Glomerular endothelial cell (primary cell): ENCODE measurements at places on chromosomes 1 and 21.

DNA sequence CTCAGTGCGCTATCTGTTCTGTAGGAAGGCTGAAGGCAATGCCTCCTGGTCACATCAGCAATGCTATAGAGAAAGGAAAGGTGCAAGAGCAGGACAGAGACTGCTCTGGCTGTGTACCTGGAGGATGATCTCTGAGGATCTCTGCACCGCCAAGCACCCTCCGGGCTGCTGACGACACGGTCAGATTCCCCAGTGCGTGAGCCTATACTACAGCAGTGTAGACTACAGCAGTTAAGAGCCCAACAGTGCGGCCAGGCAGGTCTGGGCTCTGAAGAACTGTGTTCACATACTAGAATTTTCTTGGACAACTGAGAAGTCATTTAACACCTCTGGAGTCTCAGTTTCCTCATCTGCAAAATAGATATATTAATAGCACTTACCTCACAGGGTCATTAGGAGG is 39.9 kb downstream of the ITPKB start:
- DNase-seq = no peak

DNA sequence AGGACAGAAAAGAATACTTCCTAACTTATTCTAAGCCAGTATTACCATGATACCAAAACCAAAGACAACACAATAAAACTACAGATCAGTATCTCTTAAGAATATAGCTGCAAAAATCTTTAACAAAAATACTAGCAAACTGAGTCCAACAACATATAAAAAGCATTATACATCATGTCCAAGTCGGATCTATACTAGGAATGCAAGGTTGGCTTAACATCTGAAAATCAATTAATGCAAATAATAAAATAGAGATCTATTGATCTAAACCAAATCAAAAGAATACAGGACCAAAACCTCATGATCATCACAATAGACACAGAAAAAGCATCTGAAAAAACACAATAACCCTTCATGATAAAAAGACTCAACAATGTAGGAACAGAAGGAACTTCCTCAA is 18.9 kb downstream of the TAF1A start:
- DNase-seq = no peak

DNA sequence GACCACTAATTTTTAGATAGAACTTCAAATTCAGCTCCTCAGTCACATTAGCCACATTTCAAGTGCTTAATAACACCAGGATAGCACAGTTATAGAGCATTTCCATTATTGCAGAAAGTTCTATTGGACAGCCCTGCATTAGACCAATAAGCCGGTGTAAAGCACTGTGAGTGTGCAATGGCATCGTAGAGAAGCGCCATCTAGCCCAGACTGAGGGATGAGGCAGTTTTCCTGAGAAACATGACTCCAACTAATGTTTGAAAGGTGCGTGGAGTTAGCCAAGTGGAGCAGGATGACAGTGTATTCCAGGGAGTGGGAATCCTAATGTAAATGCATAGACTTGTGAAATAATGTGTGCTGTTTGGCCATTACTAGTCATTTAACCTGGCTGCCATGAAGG is 7.7 kb downstream of the RPE65 start:
- no peak for DNase-seq

DNA sequence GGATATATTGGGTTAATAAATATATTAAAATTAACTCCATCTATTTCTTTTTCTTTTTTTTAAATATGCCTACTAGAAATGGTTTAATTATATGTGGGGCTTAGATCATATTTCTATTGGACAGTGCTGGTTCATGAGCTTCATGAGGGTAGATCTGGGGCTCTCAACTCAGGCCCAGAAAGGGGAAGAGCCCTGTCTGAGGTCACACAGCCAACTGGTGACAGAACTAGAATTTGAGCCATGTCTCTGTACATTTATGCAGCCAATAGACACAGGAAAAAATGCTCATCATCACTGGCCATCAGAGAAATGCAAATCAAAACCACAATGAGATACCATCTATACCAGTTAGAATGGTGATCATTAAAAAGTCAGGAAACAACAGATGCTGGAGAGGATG is 5.1 kb upstream of the EPHB2 start:
- no peak for DNase-seq

GRCh38 chr1:37667023-37667671 is 25.2 kb upstream of the CDCA8 start:
- DNase-seq = no peak

GRCh38 chr1:31621847-31622730 is 4.6 kb downstream of the HCRTR1 start:
- no peak for DNase-seq

GRCh38 chr1:84833194-84833593 is 59.8 kb downstream of the LPAR3 start:
- DNase-seq = no peak

DNA sequence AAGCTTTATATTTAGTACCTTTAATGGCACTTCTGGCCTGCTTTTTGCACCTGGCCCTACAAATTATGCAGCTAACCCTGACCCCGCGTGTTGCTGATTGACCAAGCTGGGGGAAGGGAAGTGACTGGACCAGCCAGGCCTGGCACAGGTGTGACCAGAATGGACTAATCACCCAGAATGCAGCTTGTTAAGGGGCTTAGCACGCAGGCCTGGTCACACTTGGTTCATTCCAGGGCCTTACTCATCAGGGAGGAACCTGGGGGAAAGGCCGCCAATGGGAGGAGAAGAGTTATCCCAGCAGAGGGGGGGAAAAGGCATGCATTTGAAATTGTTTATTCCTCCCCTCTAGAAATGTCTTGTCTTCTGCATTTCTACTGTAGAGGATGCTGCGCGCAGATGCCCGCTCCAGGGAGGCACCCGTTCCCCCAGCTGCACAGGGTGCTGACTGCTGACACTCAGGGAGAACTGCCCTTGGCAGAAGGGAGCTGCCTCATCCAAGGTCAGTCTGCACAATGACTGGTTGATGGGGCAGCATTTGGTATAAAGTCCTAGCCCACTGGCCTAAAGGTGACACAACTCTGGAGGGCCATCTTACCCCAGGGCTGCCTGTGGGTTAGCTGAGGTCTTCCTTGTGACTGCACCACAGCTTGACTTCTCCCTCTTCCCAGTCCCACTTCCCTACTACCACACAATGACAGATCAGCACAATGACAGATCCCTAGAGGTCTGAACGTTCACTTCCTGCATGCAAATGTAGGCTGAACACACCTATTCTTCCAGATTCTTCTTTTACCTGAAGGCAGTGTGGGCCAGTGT is 29.0 kb downstream of the DHCR24 start:
- no peak for DNase-seq

DNA sequence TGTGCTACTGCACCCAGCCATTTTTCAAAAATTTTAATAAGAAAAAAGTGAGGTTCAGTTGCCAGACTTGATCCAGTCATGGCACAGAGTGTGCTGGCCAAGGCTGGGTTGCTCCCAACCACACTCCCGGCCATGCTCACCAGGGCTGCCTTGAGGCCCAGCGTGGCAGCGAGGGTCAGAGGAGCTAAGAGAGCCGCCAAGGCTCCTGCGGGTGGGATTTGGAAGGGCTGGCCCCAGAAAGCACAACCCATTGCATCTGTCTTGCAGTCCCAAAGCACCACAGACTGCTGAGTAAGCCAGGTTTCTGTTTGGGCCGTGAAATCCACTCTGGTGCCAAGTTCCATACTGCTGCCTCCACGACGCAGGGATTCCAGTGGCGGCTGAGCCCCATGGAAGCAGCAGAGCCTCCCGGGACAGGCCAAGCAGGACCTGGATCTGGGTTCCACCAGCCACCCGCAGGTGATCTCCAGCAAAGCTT is 22.6 kb downstream of the ZBTB17 start:
- no peak for DNase-seq
